ENCODE measurements at places on chromosomes 6 and 20. TPM values are rescaled to one million over a fixed set of nuclear protein-coding genes. Genes with fewer than 3 reads are reported as not detected.

DNA sequence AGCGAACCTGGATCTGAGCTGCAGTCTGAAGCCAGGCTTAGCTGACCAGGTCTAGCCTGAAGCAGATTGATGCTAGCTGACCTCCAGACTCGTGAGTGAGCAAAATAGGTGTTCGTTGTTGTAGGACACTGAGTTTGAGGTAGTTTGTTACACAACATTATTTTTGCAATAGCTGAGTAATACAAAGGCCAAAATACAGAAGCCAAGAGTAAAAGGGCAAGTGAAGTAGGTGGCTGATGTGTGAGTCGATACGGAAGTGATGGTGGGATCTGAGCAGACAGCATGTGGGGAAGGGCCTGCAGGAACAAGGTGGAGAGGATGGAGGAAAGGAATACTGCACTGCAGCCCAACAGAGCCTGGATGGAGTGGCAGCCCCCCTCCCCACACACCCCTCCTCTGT, 8.5 kb upstream of the SPATS1 start:
- DNase-seq, result no peak

DNA sequence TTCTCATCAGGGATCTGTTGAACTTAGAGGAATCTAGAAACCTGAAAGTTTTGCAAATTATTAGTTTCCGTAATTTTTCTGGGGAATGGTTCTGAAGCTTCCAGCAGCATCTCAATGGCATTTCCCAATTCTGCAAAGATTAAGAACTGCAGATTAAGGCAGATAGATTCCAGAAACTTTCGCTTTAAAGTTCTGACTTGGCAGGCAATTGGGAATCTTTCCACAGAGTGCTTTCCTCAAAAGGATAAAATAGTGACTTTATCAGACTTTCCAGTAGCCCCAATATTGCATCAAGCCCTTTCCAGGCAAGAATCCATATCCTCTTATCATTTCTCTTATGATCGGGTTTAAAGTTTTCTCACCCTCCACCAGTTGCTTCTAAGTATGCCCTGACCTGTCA, 261.1 kb downstream of the FNDC1 start:
- no peak for DNase-seq

Gene KCNB1
- 0.81 TPM for total RNA-seq

- no peak for DNase-seq
These were observed 58.5 kb downstream of the AHI1 start for GRCh38 chr6:135438907-135439535.

Gene FKBP1C
- total RNA-seq, result 0.68 TPM

Gene PXDC1
- total RNA-seq, result 29.7 TPM

- no peak for DNase-seq
These were observed 3.5 kb downstream of the SH3BGRL2 start for GRCh38 chr6:79634491-79635231.

Gene HFE
- 5.3 TPM for total RNA-seq

- DNase-seq, result peak; percentile 71
These were observed at the start of gene ELOVL4 for GRCh38 chr6:79947191-79948186. ELOVL4 (minus strand) TSS chr6:79947553; CDS start chr6:79947279, 274 bp downstream.

Gene IL20RA
- 6.7 TPM for total RNA-seq

DNA sequence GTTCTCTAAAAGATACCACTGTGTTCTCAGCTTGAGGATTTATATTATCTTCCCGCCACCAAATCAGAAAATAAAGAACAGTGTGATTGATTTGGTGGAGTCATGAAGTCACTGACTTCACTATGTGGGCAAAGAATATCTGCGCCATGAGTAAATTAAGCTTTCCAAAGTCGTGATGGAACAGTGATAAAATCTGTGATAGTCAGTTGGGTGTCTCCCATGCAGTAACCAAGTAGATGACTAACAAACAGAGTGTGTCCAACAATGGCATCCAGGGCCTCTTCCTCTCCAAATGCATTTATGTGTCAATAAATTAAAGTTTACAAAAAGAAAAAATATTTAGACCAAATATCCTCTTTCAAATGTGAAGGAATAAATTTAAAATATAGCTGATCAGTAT, 87.0 kb upstream of the DST start:
- DNase-seq, result no peak

Gene TRIM40
- total RNA-seq, result not detected

DNA sequence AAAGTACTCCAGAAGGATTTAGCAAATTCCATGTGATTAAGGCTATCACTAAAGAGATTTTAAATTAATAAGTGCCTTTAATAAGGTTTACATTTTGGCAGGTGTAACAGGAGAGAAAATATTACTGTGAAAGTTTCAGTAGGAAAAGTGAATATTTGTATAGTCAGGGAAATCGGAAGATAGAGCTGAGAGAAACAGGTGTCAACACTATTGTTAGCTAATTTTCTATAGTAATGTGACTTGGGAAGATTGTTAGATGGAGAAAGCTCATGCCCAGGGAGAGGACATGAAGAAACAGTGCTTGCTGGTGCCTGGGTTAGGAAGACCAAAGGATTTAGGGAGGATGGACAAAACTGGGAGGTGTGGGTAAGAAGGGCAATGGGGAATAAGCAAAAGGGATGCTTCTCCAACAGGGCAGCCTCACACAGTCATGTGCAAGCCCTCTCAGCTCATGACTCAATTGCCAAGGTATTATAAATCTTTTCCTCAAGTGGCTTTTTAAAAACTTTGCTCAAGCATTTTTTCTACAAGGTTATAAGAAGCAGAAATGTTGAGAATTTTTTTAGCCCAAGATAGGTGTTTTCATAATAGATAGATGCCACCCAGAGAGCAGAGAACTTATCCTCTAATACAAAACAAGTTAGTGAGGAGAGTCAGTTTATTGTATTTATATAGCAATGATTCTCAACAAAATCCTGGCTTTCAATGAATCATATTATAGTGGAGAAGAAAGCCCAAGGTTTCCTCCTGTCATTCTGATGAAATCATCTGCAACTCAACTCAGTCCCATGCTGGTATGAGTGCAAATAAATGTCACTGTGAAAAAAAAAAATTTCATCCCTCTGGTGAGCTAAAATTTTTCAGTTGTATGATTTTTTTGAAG, 325.2 kb upstream of the NT5E start:
- no peak for DNase-seq

DNA sequence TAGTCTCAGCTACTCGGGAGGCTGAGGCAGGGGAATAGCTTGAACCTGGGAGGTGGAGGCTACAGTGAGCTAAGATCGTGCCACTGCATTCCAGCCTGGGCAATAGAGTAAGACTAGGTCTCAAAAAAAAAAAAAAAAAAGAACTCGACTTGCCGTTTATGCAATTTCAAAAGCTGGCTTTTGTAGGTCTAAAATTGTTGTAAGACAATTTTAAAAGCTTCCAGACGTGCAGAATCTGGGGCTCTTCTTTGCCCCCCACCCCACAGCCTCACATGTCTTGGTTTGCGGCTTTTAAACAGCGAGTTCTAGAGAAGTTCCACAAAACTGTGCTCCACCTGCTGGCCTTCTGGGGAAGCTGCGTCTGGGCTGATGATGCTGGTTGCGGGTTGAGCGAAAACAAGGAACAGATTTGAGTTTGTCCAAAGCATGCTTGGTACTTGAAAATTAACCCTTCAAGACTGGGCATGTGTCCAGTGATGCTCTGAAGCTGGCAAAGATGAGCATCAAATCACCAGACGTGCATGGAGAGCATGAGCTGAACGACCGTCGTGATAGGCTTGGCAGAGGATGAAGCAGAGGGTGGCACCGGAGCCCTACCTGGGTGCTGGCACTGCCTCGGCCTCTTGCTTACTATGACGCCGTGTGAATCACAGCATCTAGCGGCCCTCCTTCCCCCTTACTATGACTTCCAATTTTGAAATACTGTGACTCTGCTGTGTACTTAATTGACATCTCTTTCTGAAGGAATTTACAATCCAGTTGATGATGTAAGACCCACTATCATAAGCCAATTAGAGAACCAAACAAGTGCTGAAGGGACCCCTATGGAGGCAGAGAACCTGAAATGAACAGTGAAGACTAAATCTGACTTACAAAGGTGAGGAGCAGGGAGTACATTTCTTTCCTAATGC, 171.4 kb downstream of the GMPR start:
- DNase-seq, result peak; percentile 75

DNA sequence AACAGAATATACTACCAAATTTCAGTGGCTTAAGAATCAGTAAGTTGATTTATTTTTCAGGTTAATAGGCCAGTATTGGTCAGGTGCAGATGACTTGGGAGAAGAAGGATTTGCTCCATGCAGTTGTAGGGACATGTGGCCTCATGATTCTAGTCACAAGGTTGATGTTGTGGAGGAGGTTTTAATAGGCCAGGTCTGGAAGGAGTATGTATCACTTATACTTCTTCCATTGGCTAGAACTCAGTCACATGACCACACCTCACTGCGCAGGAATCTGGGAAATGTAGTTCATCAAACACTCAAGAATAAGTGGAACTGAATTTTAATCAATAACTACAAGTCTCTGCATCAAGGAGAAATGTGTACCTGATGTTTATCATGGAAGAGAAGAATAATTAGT, 281.5 kb upstream of the QKI start:
- no peak for DNase-seq

GRCh38 chr6:25352285-25352684, 73.1 kb downstream of the CARMIL1 start:
- DNase-seq, result no peak

- DNase-seq, result no peak
These were observed 101.3 kb downstream of the SMOC2 start for GRCh38 chr6:168542301-168542700.

Gene PI16
- total RNA-seq, result 15.1 TPM

DNA sequence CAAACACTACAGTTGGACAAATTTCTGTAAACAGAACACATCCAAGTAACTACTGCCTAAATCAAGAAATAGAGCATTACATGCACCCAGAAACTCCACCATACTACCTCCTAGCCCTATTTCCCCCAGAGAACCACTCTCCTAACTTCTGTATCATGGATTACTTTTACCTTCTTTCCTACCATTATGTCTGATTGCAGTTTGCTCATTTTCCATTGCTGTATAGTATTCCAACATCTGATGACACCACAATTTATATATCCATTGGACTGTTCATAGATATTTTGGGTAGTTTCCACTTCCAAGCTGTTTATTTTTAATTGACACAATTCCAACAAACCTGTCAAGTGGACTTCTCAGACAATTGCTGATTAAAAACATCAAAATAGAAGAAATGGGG, 271.1 kb downstream of the CDC5L start:
- no peak for DNase-seq

GRCh38 chr6:28789553-28790083, 134.2 kb downstream of the TRIM27 start:
- DNase-seq, result no peak

GRCh38 chr20:49595811-49596561, 28.0 kb upstream of the PTGIS start:
- no peak for DNase-seq

DNA sequence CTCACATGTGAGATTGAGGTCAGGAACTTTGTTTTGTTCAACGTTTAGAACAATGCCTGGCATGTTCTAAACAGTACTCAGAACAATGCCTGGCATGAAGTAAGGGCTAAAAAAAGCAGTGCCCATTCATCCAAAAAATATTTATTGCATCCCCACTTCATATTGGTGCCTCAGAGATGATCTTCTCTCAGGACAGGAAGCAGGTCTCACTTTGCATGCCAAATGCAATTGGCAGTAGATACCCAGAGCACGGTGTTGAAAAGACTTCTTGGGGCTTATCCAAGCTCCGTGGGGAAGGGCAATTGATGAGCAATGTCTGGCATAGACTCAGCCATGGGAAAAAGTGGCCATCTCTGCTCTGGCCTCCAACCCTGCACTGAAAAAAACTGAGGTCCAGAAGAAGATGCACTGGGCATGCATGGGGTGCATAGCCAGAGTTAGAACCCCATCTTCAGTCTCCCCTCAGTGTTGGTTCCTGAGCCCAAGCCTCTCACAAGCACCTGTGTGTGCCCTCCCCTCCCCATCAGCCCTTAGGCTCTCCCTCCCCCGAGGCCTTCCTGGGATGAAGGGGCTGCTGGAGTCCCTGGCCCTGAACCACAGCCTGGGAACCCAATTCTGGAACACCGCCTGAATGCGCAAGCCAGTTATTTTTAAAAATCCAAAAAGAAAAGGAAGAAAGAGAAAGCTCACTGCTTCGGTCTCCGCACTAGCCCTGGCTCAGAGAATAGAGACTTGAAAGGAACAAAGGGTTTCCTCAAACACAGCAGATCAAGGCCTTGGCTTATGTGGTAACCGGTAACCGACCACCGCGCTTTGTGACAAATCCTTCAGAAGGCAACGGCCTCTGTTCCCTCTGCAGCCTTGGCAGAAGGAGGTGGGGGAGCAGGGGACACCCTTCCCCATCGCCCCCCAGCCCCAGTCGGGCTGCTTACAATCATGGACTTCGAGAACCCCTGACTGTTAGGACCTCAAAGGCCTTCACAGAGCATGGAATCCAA, 78.5 kb upstream of the SIRPA start:
- DNase-seq, result no peak

- DNase-seq, result no peak
These were observed 481.9 kb downstream of the C6orf118 start for GRCh38 chr6:164827537-164827936.

DNA sequence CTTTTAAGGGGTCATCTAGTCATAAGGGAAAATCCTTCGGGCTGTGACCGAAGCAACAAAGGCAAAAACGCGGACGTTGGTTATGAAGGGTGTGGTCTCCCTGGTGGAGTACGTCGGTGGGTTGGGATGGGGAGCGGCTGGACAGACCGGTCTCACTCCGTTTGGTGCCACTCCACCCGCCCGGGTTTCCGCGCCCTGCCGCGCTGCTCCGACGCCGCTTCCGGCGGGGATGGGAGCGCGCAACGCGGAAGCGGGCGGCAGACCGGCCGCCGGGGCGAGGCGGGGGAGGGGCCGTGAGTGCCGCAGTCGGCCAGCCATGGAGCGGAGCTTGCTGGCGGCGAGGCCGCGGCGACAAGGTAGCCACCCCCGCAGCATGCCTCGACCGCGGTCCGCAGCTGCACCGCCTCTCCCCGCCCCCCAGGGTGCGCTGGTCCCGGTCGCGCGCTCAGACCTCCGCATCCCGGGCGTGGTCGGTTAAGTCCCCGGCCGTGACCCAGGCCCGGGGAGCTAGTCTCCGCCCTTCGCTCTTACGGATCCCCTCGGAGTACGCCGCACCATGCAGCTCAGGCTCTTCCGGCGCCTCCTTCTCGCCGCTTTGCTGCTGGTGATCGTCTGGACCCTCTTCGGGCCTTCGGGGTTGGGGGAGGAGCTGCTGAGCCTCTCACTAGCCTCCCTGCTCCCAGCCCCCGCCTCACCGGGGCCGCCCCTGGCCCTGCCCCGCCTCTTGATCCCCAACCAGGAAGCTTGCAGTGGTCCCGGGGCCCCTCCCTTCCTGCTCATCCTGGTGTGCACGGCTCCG, at the start of gene B3GALT4:
TSS of gene B3GALT4 (plus strand) at position 260 of the 799 bp plus-strand sequence. CDS start at position 557, 297 bp downstream.
- peak; percentile 91 for DNase-seq

Data from Right ventricle myocardium inferior (tissue), 1 donor.